ENCODE measurements at places on chromosomes 5 and 9. TPM values are rescaled to one million over a fixed set of nuclear protein-coding genes. Genes with fewer than 3 reads are reported as not detected.
A peak's percentile ranks its signal among the peaks of the same experiment; 100 is the strongest.

DNA sequence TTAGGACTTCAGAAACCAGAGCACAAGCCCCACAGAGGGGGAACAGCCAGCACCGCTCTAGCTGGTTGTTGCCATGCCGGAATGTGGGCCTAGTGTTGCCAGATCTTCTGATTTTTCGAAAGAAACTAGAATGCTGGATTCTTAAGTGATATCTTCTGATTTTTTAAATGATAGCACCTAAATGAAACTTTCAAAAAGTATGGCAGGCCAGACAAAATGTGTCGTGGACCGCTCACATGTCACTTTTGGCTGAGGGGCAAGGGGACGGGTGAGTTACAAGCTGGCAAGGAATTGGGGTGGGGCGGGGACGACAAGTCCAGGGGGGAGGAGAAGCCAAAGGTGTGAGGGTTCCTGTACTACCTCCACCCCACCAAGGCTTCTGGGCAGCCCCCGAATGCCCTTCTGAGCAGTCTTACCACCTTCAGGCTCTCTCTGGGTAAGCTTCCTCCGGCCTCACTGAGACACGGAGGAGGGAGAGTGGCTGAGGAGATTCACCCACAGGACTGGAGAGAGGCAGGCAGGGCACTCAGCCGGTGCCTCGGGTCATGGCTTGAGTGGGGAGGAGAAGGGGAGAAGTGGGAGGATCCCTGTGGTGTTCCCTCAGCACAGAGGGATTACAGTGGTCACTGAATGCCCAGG lies 10.3 kb downstream of the B4GALT7 start:
- no peak overlapping the region for H3K4me3 ChIP-seq
- no peaks in the 10 kb centered on the region for H3K27me3 ChIP-seq
- no peak for DNase-seq
- H3K27ac ChIP-seq: no peak overlapping the region
- H3K4me1 ChIP-seq: peaks cover 5% of the 10 kb centered on the region

DNA sequence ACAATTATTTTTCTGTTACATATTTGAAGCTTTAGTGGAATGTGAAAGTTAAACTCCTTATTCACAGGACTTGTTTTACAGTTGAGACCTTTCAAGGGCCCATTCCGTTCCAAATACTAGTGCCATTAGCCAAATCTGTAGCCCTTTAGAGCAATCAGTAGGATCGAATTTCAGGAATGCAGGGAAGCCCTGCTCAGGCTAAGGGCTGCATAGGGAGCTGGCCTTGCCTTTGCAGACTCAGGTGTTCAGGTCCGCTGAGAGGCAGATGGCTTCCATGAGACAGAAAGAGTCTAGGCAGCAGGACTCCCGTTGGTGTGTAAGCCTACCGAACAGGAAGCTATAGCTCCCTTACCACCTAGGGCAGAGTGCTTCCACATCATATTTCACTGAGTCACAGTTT lies 150.1 kb upstream of the SLC27A6 start:
- H3K27me3 ChIP-seq: no peaks in the 10 kb centered on the region
- no peaks in the 10 kb centered on the region for H3K4me1 ChIP-seq
- no peak overlapping the region for H3K4me3 ChIP-seq

DNA sequence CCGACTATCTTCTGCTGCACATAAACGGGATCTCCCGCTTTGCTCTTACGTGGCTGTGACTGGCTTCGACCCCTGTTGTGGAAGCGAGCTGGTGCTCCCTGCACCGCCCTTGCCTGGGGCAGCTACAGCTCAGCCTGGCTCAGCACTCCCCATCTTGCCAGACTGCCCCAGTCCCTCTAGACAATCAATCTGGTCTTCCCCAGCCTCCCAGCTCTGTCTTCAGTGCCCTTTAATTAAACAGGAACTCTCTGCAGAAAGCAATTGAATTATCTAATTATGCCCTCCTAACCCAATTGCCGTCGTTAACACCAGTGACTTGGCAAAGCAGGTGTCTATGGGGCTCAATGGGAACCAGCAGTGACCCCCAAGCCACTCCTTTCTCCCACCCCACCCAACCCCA lies 18.9 kb upstream of the NTNG2 start:
- no peaks in the 10 kb centered on the region for H3K36me3 ChIP-seq
- H3K27me3 ChIP-seq: peaks cover 7% of the 10 kb centered on the region
- H3K4me3 ChIP-seq: no peak overlapping the region

DNA sequence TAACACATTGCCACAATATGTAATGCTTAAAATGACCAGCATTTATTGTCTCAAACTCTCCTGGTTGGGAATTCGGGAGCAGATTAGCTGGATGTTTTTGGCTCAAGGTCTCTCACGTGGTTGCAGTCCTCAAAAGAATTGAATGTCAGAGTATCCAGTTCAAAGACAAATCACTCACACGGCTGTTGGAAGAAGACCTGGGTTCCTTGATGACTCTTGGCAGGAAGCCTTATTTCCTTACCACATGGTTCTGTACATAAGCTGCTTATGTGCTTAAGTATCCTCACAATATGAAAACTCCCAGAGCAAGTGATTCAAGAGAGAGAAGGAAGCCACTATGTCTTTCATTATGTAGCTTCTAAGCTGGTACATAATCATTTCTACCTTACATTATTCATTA lies 230.3 kb upstream of the PTPRD start:
- H3K4me3 ChIP-seq: no peak overlapping the region
- DNase-seq: no peak
- no peaks in the 10 kb centered on the region for H3K27me3 ChIP-seq
- H3K36me3 ChIP-seq: no peaks in the 10 kb centered on the region

DNA sequence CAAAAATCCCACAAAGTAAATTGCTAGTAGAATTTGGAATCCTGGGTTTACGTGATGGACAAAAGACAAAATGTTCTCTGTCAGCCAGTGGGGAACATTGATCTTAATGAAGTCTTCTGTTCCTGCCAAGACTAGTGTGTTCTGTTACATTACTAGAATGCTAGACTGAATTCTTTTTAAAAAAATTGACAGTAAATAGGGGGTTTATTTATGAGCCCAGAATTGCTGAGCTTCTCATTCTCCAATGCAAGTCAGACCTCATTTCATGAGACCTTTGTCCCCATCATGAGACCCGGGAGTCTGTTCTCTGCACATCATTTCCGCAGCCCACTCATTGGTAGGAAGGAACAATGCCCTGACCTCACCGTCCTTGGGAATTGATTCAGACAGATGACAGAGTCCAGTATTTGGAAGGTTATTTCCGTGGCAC lies 173.8 kb upstream of the OTULINL start:
- H3K27ac ChIP-seq: no peak overlapping the region
- H3K36me3 ChIP-seq: no peaks in the 10 kb centered on the region
- no peaks in the 10 kb centered on the region for H3K27me3 ChIP-seq
- H3K4me1 ChIP-seq: peaks cover 5% of the 10 kb centered on the region

GRCh38 chr5:36657563-36657995 lies 51.2 kb downstream of the SLC1A3 start:
- DNase-seq: no peak
- H3K4me1 ChIP-seq: no peaks in the 10 kb centered on the region
- H3K27me3 ChIP-seq: peaks cover 10% of the 10 kb centered on the region
- no peaks in the 10 kb centered on the region for H3K36me3 ChIP-seq

- no peak overlapping the region for H3K4me3 ChIP-seq
- H3K27me3 ChIP-seq: no peaks in the 10 kb centered on the region
- H3K27ac ChIP-seq: no peak overlapping the region
- DNase-seq: no peak
These were observed 676.4 kb downstream of the PRELID2 start for GRCh38 chr5:145158730-145159129.

GRCh38 chr9:36592801-36593583 lies 20.3 kb downstream of the MELK start:
- DNase-seq: no peak
- no peaks in the 10 kb centered on the region for H3K36me3 ChIP-seq
- no peaks in the 10 kb centered on the region for H3K27me3 ChIP-seq
- H3K27ac ChIP-seq: no peak overlapping the region
- H3K4me1 ChIP-seq: no peaks in the 10 kb centered on the region

- H3K27ac ChIP-seq: no peak overlapping the region
- H3K36me3 ChIP-seq: no peaks in the 10 kb centered on the region
- DNase-seq: peak; percentile 28
- peak overlapping the region; percentile 41 for H3K4me3 ChIP-seq
- no peaks in the 10 kb centered on the region for H3K27me3 ChIP-seq
These were observed 81.1 kb downstream of the PTPN3 start for GRCh38 chr9:109417054-109417453.

- no peak overlapping the region for H3K27ac ChIP-seq
- H3K4me1 ChIP-seq: no peaks in the 10 kb centered on the region
- no peaks in the 10 kb centered on the region for H3K36me3 ChIP-seq
- H3K27me3 ChIP-seq: no peaks in the 10 kb centered on the region
- DNase-seq: no peak
These were observed 2.0 kb upstream of the C1QTNF3 start for GRCh38 chr5:34045023-34045422.

DNA sequence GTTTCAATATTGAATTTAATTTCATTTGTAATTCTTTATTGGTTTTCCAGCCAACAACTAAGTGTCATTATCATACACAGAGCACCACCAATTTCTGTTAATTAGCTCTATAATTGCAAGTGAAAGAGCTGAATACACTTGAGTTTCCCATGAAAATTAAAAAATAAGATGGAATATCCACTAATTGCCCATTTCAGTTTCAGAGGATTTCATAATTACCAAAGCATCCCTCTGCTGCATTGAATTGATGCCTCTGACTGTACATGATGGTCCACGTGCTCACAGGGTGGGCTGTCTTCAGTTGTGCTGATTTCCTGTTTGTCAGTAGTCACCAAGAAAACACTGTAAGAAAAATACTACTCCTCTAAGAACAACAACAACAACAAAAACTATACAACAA lies 163.8 kb downstream of the CHSY3 start:
- no peaks in the 10 kb centered on the region for H3K36me3 ChIP-seq
- H3K4me1 ChIP-seq: no peaks in the 10 kb centered on the region
- H3K27ac ChIP-seq: no peak overlapping the region
- no peak overlapping the region for H3K4me3 ChIP-seq
- H3K27me3 ChIP-seq: no peaks in the 10 kb centered on the region

GRCh38 chr9:35729700-35730485 lies 2.1 kb downstream of the TLN1 start:
- H3K4me1 ChIP-seq: peaks cover 67% of the 10 kb centered on the region
- H3K36me3 ChIP-seq: peaks cover 20% of the 10 kb centered on the region
- no peaks in the 10 kb centered on the region for H3K27me3 ChIP-seq
- H3K4me3 ChIP-seq: peak overlapping the region; percentile 90
- peak overlapping the region; percentile 65 for H3K27ac ChIP-seq

DNA sequence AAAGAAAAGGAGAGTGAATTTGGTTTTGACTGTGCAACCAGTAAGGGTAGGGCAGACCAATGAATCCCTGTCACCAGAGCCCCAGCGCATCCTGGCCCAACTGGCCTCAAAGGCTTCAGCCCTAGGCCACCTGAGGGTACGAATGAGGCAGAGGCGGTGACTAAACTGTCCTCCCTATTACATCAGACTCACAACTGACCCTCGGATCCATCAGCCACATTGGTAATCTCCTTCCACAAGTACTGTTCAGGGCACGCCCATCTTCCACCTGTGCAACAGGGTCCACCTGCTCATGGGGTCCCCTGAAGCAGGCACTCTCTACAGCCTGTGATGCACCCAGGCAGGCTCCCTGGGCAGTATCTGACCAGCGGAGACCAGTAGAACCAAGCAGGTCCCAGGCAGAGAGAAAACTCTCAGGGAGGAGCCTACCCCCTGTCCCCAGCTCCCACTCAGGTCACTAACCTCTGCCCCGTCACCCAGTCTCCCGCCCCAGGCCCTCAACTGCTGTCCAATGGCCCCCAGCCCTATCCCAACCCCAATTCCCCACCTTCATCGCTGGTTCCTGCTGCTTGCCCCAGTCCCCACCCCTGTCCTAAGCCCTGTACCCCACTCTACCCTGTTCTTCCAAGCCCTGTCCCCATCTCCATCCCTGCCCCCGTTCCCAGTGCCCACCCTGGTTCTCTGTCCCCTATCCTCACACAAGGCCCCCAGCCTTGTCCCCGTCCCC lies 904 bp downstream of the EDF1 start:
- no peak for DNase-seq
- H3K4me1 ChIP-seq: peaks cover 11% of the 10 kb centered on the region
- peak overlapping the region; percentile 41 for H3K4me3 ChIP-seq

DNA sequence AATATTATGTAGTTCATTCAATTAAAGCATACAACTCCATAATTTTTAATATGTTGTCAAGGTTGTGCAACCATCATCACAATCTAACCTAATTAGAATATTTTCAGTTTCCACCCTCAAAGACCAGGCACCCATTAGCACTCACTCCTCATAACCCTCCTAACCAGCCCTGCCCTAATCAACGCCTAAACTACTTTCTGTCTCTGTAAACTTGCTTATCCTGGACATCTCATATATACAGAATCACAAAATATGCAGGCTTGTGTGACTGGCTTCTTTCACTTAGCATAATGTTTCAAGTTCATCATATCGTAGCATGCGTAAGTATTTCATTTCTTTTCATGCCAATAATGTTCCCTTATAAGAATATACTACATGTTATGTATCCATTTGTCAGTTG lies 134.8 kb upstream of the NFIL3 start:
- no peak overlapping the region for H3K4me3 ChIP-seq
- no peaks in the 10 kb centered on the region for H3K27me3 ChIP-seq
- H3K4me1 ChIP-seq: no peaks in the 10 kb centered on the region
- no peak for DNase-seq

GRCh38 chr5:132472431-132472830 lies 18.1 kb downstream of the IRF1 start:
- H3K36me3 ChIP-seq: no peaks in the 10 kb centered on the region
- H3K4me1 ChIP-seq: peaks cover 85% of the 10 kb centered on the region
- peak overlapping the region; percentile 51 for H3K4me3 ChIP-seq
- peak overlapping the region; percentile 87 for H3K27ac ChIP-seq
- H3K27me3 ChIP-seq: no peaks in the 10 kb centered on the region

DNA sequence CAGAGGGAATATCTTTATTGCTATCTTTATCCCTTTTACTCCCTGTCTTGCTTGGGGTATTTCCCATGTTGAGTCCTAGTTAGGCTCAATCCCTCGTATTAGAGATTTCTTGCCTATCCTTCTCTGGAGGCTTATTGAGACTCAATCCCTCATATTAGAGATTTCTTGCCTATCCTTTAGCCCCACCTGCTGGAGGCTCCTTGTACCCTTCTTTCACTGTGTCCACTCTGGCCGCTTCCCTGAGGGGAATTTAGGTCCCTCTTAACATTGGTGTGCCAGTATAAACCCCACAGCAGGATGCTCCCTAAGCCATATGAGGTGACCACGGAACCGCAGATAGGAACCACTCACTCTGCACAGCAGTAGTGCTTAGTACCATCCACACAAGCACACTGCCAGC lies 110.7 kb upstream of the MAMDC2 start:
- DNase-seq: no peak
- H3K27me3 ChIP-seq: no peaks in the 10 kb centered on the region
- no peak overlapping the region for H3K4me3 ChIP-seq
- no peaks in the 10 kb centered on the region for H3K36me3 ChIP-seq
- H3K4me1 ChIP-seq: no peaks in the 10 kb centered on the region

Gene POLR3G
- 0.91 TPM for total RNA-seq

Gene SH3RF2
- 4.5 TPM for total RNA-seq

Gene NUTM2G
- total RNA-seq: not detected

Gene PCSK1
- not detected for total RNA-seq

Gene CCDC192
- total RNA-seq: not detected

Gene TMC1
- total RNA-seq: not detected

Gene DMRT3
- total RNA-seq: not detected

Gene DDX4
- not detected for total RNA-seq

Gene KIF4B
- total RNA-seq: not detected

All from CD4-positive, CD25-positive, alpha-beta regulatory T cell (primary cell).